Bone marrow (tissue), 2 donors: ENCODE measurements at places on chromosomes 3 and 15.

- no peak for DNase-seq
These were observed 216.5 kb downstream of the SNRPN start for GRCh38 chr15:25171111-25171811.

DNA sequence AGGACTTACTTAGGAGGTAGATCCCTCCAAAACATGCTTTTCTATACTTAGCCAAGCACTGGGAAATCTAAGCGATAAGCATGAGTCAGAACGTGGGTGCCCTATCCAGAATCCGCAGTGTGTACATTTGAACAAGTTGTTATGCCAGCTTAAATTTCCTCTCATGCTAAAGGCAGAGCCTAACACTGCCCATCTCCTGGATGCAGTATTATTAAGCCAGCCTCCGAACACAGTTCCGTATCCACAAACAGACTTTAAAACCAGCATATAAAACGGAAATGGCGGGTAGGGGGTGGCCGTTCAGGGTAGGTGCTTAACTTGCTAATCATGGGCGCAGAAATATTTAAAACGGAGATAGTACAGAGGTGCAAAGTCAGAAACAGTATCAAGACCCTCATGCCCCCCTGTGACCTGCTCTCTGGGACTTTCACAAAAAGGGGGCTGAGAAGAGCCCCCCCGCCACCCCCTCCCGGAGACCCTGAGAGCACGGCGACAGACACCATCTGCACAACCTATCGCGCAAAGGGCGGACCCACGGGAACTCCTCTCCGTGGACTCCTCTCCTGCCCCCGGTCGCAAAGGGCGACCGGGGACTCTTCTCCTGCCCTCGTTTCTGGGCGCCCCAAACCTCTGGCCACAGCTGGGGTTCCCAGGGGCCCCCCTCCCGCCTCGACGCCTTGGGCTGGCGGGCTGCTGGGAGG, 889 bp upstream of the LRRIQ4 start:
- no peak for DNase-seq

- no peak for DNase-seq
These were observed 26.6 kb upstream of the SYNPR start for GRCh38 chr3:63251499-63251898.

DNA sequence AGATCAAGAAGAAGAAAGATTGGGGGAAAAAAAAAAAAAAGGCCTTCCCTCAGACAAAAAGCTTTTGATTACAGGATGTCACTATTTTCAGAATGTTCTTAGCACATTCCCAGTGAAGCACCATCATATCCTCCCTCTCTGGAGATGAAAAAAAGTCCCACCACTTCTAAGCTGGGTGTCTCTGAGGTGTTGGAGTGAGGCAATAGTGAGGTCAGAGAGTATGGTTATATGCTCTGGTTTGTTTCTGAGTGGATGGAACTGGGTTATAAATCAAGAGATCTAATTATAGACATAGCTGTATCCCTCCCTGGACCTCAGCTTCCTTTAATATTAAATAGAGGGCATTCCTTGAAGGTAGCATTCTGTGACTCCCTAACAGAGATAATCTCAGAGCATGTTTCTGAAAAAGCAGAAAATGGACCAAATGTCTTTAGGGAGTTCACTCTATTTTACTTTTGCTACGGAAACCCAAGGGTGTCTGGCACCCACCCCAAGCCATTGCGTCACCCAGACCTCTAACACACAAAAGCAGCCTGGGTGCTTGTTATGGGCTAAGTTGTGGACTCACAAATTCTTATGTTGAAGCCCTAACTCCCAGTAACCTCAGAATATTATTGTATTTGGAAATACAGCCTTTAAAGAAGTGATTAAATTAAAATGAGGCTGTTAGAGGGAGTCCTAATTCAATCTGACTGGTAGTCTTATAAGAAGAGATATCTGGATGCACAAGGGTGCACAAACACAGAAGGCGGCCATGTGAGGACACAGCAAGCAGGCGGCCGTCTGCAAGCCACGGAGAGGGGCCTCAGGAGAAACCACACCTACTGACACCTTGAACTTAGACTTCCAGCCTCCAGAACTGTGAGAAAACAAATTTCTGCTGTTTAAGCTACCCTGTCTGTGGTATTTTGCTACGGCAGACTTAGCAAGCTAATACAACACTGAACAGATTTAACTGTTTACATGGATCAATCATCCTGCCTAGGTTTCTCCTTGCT, 81.5 kb downstream of the MB21D2 start:
- no peak for DNase-seq

DNA sequence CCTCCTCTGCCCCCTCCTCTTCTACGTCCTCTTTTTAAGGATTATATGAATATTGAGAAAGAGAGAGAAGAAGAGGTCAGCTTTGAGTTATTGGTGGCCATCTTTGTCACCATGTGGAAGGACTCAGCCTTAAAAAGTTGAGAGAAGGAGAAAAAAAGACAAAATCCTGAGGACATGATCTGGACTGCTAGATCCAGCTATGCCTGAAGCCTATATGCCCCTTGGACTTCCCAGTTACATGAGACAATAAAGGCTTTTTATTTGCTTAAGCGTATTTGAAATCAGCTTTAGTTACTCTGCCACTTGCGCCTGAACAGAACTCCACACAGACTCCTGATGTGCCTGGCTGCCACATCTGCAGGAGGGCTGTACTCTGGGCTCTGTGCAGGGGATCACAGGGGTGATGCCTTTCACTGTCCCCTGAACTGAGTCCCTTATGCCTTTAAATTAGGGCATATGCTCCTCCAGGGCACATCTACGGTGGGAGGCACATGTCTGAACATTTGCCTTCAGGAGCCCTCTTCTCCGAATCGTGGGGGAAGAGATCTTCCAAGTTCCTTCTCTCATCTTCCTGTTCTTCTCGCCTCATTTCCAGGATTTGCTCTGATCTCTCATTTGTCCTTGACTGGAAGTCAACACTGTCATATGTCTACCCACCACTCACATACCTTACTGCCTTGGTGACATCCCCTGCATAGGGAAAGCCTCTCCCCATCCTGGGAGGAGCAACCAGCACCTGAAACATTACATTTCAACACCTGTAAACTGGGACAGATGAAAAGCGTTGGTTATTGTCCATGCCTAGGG, 14.0 kb upstream of the PLA2G4E start:
- no peak for DNase-seq

DNA sequence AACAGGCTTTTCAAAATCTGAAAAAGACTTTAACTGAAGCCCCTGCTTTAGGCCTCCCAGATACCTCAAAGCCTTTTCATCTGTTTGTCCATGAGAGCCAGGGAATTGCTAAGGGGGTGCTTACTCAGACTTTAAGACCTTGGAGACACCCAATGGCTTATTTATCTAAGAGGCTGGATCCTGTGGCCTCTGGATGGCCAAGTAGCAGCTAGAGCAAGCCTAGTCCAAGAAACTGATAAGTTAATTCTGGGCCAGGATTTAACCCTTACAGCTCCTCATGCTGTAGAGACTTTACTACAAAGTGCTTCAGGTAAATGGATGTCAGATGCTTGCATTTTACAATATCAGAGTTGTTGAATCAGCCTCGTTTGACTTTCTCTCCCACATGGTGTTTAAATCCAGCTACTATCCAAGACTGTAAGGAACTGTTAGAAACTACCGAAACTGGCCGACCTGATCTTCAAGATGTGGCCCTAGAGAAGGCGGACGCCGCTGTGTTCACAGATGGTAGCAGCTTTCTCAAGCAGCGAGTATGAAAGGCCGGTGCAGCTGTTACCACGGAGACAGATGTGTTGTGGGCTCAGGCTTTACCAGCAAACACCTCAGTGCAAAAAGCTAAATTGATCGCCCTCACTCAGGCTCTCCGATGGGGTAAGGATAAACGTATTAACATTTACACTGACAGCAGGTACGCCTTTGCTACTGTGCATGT, 3.3 kb downstream of the DET1 start:
- no peak for DNase-seq

GRCh38 chr3:51384726-51385473, at the start of gene MANF:
MANF (plus strand) TSS chr3:51385291; CDS start chr3:51385343, 52 bp downstream.
- peak; percentile 84 for DNase-seq

GRCh38 chr3:65884071-65884470, 154.6 kb downstream of the MAGI1 start:
- no peak for DNase-seq

DNA sequence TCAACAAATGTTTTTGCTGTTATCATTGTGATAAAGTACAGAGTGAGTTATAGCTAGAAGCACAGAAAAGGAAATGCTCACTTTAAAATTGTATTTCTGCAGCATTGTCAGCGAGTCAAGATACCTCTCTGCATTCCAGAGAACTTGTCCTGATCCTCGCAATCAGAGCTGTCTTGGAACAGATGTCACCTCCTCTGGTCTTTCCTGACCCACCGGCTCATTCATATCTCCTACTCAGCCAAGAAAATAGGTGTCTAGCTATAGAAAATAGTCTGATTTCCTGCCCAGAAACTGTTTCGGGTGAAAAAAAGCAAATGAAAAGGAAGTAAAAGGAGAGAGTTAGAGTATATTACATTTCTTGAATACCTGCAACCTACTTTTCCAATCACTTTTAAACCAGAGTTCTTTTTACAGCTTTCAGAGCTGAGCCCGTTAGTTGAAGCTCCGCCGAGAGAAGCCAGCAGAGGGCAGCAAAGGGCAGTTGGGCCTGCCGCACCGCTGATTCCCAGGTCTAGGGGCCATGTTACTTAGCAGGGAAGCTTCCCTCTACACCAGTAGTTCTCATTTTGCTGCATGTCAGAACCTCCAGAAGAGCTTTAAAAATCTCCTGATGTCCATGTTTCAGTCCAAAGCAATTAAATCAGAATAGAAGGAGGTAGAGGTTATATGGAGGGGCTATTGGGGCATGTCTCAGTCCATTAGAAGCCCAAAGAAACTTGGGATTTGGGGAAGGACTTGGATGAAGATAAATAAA, 185.7 kb upstream of the THRB start:
- peak; percentile 6 for DNase-seq

GRCh38 chr3:13332158-13332557, 88.0 kb downstream of the NUP210 start:
- DNase-seq = no peak

GRCh38 chr15:91186904-91187656, 87.0 kb downstream of the SV2B start:
- DNase-seq = no peak

DNA sequence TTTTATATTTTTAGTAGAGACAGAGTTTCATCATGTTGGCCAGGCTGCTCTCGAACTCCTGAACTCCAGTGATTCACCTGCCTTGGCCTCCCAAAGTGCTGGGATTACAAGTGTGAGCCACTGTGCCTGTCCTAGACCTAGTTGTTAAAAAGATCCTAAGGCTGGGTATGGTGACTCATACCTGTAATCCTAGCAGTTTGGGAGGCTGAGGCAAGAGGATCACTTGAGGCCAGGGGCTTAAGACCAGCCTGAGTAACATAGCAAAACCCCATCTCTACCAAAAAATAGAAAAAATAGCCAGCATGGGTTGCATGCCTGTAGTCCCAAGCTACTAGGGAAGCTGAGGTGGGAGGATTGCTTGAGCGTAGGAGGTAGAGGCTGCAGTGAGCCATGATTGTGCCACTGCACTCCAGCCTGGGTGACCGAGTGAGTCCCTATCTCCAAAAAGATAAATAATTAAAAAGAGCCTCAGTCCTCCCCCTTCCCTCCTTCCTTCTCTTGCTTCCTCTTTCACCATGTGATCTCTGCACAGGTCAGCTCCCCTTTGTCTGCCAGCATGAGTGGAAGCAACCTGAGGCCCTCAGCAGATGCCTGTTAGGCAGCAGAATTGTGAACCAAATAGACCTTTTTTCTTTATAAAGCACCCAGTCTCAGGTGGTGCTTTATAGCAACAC, 9.8 kb upstream of the FNDC3B start:
- DNase-seq = no peak

- no peak for DNase-seq
These were observed 67.7 kb upstream of the PLXND1 start for GRCh38 chr3:129673897-129674797.

- no peak for DNase-seq
These were observed 444.9 kb upstream of the TBL1XR1 start for GRCh38 chr3:177642042-177642803.

GRCh38 chr3:194281766-194282165, 69.4 kb downstream of the CPN2 start:
- no peak for DNase-seq

DNA sequence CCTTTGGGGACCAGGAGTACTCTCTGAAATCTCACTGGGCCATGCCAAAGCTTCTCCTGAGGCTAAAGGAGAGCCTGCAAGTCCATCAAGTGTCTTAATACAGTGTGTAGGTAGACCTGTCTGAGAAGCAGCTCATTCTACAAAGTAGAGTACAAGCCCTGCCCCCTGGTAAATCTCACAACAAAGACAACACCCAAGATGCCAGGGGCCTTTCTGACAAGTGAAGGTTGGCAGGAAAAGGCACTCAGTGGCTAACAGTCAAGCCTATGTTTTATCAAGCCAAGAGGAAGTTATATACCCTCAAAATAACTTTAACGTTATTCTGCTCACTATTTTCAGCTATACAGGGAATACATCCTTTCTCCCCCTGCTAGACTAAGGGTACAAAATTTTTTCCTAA, 58.3 kb downstream of the NMNAT3 start:
- DNase-seq = no peak

DNA sequence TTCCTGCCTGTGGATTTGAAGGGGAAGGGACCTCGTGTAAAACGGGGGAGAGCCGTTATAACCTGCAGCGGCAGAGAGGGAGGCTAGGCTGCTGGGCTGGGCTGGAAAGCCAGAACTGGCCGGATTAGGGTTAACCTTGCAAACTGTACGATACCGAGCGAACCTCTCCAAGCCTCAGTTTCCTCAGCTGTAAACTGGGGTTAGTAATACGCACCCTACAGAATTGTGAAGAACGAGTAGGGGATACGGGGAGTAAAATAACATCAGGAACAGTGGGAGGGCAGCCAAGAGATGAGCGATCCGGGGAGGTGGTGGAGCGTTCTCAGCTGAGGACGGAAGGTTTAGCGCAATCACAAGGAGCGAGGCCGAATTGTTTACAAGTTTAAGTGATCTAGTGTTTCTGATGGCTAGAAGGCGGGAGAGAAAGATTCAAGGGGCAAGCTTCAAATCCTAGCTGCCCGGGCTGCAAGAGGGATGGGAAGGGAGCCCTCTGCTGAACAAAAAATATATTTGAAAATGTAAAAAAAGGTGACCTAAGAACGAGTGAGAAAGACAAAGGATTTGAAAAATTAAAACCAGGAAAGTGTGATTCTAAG, 768 bp upstream of the SEMA5B start:
- DNase-seq = peak; percentile 64

- DNase-seq = no peak
These were observed 163.2 kb downstream of the SYNPR start for GRCh38 chr3:63441262-63441661.

- DNase-seq = no peak
These were observed 496 bp downstream of the TF start for GRCh38 chr3:133746712-133747066.

- no peak for DNase-seq
These were observed 127.7 kb downstream of the XXYLT1 start for GRCh38 chr3:195143221-195143620.

DNA sequence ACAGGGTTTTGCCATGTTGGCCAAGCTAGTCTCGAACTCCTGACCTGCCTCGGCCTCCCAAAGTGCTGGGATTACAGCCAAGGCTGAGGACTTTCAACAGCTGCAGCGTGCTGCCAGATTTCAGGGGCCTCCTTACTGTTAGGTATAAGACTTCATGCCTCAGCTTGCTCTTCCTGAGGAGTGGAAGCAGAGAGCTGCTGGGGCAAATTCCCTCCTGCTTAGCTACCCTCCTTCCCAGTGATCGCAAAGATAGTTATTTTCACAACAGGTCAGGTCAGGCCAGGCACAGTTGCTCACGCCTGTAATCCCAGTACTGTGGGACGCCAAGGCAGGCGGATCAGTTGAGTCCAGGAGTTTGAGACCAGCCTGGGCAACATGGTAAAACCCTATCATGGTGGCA, 2.6 kb upstream of the CPNE9 start:
- no peak for DNase-seq

- DNase-seq = no peak
These were observed 4.4 kb downstream of the CMTM6 start for GRCh38 chr3:32498252-32498651.
